HCT116 (cell line): ENCODE measurements at places on chromosomes 11 and 22. TPM values are rescaled to one million over a fixed set of nuclear protein-coding genes. Genes with fewer than 3 reads are reported as not detected.

Gene HTR3B
- total RNA-seq = not detected

Gene FOLH1
- not detected for total RNA-seq

Gene IL17REL
- total RNA-seq = not detected

Gene NPAS4
- total RNA-seq = not detected

Gene SOX6
- 0.81 TPM for total RNA-seq
